ENCODE measurements at places on chromosomes 7 and 10.

GRCh38 chr10:29012926-29013554 is 275.8 kb upstream of the LYZL1 start:
- no peak for DNase-seq

GRCh38 chr10:131703941-131704340 is 196.9 kb upstream of the PPP2R2D start:
- no peak for DNase-seq

DNA sequence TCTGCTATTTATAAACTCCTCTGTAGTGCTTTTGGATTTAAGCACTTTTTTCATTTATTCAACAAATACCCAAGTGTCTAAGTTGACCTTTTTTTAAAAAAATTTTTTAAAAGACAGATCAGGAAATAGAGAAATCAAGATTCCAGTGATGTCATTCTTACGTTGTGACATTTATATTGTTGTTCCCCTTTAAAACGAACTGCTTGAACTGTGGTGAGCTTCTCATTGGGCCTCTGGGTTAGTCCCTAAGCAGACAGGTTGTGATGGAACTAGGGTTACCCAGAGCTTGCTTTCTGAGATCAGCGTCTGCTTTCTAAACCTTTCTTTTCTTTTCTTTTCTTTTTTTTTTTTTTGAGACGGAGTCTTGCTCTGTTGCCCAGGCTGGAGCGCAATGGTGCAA is 22.4 kb downstream of the GATA3 start:
- DNase-seq, result no peak

GRCh38 chr10:95363303-95363912 is 72.6 kb upstream of the PDLIM1 start:
- DNase-seq, result no peak

- DNase-seq, result no peak
These were observed 515 bp downstream of the RALA start for GRCh38 chr7:39623732-39624441.
